ENCODE measurements at places on chromosomes 11 and 22.

GRCh38 chr11:78417175-78417887 lies at the start of gene GAB2:
GAB2 (minus strand) TSS chr11:78417820; CDS start chr11:78417720, 100 bp downstream.
- no peak for DNase-seq

- no peak for DNase-seq
Measured at GRCh38 chr11:61174273-61174672, 13.0 kb upstream of the VPS37C start.

- no peak for DNase-seq
Measured at GRCh38 chr22:24816806-24817205, 10.8 kb downstream of the SGSM1 start.

DNA sequence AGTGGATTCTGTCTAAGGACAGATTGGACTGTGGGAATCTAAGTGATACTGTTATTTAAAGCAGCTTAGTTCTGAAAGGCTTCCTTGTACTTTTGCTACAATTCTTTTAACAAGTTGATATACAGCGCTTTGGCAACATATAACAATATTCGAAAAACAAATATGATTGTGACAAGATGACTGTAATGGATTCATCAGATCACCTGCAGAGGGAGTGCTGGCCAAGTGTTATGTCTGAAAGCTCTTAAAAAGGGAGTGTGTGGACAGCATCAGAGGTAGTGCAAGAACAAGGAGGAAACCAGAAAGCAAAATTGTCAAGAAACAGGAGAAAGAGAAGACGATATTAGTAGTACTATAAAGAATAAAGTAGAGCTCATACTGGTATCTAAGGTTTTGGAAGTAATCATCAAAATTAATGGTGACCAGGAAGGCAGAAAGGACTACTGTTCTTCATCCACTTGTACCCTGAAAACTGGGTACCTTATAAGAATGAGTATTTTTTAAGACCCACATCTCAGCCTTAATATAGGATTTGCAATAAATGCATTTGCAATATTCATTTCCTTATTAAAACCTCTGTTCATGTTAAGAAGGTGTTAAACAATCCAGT lies 1112.0 kb upstream of the CCDC90B start:
- no peak for DNase-seq

DNA sequence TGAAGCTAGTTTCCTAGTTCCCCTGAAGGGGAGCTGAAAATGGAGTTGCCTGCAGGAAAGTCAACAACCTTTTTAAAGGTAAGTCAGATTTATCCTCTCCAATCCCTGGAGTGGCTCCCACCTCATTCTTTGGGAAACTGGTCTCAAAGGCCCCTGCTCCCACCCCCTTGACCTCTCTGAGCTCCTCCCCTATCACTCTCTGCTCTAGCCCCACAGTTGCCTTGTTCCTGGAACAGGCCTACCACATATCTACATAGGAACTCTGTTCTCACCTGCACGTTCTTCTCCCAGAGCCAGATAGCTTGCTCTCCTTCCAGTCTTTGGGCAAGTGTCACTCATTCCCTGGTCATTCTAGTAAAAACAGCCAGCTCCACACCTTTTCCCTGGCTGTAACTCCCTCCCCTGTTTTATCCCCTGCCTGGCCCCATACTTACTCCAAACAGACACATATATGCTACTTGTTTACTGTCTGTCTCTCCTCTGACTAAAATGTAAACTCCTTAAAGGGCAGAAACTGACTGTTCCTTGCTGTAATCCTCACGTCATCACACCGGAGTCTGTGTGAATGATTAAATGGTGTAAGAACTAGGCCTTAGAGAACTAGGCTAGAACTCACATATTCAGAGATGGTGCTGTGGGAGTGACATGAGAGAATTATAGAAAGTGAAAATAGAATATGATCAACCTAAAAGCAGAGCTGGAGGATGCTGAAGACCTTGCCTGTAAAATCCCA lies 53.3 kb downstream of the TCF20 start:
- DNase-seq: no peak

GRCh38 chr22:30813936-30814335 lies 119.3 kb downstream of the OSBP2 start:
- no peak for DNase-seq

- DNase-seq: no peak
Measured at GRCh38 chr22:36213586-36213985, 12.0 kb upstream of the APOL4 start.
